ENCODE measurements at places on chromosomes 6 and 20.

- no peak for DNase-seq
These were observed 140.9 kb downstream of the RNF144B start for GRCh38 chr6:18527836-18528743.

DNA sequence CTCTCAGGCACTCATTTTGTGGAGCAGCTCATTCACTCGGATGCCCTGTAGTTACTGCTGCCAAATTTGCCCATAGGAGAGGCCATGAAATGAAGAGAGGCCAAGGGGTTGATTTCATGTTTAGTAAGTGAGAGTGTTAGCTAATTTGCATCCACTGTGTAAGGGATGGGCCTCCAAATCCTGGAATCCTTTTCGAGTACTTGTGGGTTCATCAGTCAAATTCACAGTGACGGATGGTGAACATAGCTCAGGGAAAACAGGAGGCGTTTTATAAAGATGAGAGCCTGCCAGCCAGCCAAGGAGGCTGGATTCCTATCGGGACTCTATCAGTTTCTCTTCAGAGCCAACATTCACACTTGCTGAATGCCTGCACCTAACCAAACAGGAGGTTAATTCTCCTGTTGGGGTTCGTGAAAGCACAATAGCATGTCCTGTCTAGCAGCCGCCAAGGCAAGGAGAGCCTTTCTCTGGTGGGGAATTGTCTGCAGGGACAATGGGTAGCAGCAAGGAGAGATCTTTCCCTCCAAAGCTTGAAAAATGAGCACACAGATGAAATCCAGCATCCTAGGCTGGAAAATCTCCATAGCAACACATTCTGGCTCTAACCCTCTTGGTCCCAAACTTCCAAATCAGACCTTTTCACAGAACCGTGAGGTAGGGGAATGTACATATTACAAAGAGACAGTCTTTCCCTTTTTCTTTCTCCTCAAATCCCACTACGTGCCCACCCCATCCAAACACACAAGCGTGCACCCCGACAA is 231.4 kb upstream of the ECI2 start:
- no peak for DNase-seq

GRCh38 chr6:92582211-92582610 is 837.1 kb downstream of the EPHA7 start:
- no peak for DNase-seq

DNA sequence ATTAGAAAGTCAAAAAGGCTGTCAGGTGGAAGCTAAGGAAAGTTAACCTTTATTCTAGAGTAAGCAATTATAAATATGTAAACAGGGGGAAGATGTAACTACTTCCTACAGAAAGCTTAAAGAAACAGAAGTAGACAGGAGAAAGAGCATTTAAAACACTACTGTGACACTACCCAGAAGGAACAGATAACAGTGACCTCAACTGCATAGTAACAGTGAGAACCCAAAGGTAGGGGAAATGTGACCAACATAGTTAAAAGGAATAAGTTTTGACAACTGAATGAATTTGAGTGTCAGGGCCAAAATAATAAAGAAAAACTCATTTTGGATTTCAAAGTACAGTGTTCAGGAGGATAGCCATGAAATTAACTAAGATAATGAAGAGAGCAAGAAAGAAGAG is 43.5 kb downstream of the IBTK start:
- DNase-seq, result no peak

GRCh38 chr6:84756877-84757276 is 7.5 kb downstream of the TBX18 start:
- DNase-seq, result no peak

GRCh38 chr6:8006208-8006607 is 58.0 kb downstream of the BLOC1S5 start:
- DNase-seq, result no peak

- no peak for DNase-seq
These were observed 272.8 kb upstream of the SLC35B3 start for GRCh38 chr6:8707956-8708772.

- no peak for DNase-seq
These were observed 221.7 kb upstream of the TAB2 start for GRCh38 chr6:149095842-149096241.

GRCh38 chr6:53977551-53977950 is 133.7 kb upstream of the MLIP start:
- DNase-seq, result no peak

DNA sequence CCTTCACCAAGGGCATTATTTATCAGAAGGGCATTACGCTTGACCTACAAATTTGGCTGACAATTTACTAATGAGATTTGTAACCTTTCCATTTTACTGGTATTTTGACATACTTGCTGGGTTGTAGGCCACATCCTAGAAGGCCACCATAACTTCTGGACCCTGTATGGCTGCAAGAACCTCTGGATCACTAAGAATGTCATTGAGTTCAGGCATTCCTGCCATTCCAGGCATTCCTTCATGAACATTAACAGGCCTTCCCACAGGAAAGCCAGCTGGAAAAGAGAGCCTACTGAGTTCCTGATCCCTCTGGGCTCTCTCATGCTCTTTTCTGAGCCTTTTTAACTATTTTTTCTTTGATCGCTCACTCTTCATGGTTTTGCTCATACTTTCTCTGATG is 28.4 kb upstream of the SLC35A1 start:
- no peak for DNase-seq

DNA sequence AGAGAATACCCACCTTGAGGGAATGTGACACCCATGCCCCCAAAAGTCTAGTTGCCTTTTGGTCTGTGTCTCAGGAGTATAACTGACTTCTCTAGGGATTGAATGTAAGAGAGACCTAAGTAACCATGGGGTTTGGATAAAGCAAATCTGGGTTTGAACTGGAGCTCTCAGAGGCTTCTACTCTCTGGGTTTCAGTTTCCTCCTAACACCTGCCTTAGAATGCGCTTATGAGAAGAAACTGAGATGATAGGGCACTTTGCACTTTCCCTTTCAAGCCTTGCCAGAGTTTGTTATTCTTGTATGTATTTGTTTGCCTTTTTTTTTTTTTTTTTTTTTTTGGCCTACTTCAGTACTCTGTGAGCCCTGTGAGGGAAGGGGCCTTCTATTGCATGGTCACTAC is 19.4 kb downstream of the SDHAF4 start:
- DNase-seq, result no peak

DNA sequence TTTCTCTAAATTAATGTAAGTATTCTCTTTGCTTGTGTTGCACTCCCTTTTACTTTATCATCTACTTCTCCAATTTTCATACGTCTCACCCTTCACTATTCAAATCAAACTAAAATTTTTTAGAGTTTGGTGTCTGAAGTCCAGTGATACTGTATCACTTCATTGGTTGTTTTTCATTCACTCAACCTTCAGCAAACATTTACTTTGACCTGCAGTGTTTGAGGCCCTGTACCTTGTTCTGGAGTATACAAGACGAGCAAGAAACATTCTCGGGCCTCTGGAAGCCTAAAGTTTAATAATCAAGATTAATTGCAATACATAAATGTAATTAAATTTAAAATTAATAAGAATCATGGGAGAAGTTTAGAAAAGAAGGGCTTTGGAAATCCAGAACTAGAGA is 64.6 kb downstream of the SCAF8 start:
- DNase-seq, result no peak

All from smooth muscle cell of the brain vasculature (primary cell).